Kidney epithelial cell (primary cell): ENCODE measurements at places on chromosomes 12 and 14. TPM values are rescaled to one million over a fixed set of nuclear protein-coding genes. Genes with fewer than 3 reads are reported as not detected.

FOS gene
- total RNA-seq = 5.5 and 9.2 TPM in 2 replicates

BCL7A gene
- 20.5 and 23.8 TPM in 2 replicates for total RNA-seq

CDK2 gene
- total RNA-seq = 21.4 and 23.2 TPM in 2 replicates

PLEK2 gene
- 44.4 and 100 TPM in 2 replicates for total RNA-seq

AICDA gene
- 1.3 TPM in 2 replicates for total RNA-seq

DNAJC22 gene
- total RNA-seq = 1.2 and 1.6 TPM in 2 replicates

SETD1B gene
- total RNA-seq = 8.1 and 9.6 TPM in 2 replicates

SLC17A8 gene
- total RNA-seq = under 0.01 TPM in 1 of 2 replicates, not detected in the other

ESR2 gene
- total RNA-seq = 0.14 and 0.17 TPM in 2 replicates

PLEKHG7 gene
- total RNA-seq = not detected in 2 replicates

LBHD2 gene
- total RNA-seq = not detected in 2 replicates

MAP1LC3B2 gene
- 1.2 and 1.5 TPM in 2 replicates for total RNA-seq

CNTN1 gene
- total RNA-seq = 0.27 and 1.5 TPM in 2 replicates

GLS2 gene
- 2.3 and 3.3 TPM in 2 replicates for total RNA-seq

CMTM5 gene
- not detected in 2 replicates for total RNA-seq

CCNB1IP1 gene
- total RNA-seq = 236 and 246 TPM in 2 replicates

CDKL1 gene
- total RNA-seq = 1.2 and 2.4 TPM in 2 replicates

GRCh38 chr12:109082751-109083150 is 10.5 kb downstream of the ALKBH2 start:
- no peak for DNase-seq

GRCh38 chr12:112796067-112796466 is 4.5 kb downstream of the RPH3A start:
- no peak for DNase-seq

DNA sequence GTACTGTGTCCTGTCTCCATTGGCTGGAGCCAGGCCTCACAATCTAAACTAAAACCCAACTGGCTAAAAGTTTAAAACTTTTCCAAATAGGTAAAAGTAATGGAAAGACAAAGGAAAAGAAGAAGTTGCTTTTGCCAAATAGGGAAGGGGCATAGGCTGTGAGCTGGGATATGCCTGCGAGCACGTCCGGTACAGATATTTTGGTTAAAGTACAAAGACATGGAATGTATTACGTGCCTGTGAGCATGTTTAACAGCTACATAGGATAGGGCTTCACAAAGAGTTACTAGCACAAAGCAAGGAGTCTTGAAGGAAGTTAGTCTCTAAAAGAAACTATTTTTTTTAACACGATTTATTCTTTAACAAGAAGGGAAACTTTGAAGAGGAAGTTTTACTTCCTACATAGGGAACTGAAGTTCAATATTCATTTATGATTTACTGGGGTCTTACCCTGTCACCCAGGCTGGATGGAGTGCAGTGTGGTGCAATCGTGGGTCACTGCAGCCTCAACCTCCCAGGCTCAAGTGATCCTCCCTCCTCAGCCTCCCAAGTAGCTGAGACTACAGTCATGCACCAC is 41.9 kb upstream of the INF2 start:
- DNase-seq = no peak

- DNase-seq = no peak
These were observed 11.8 kb upstream of the DERA start for GRCh38 chr12:15899282-15899870.

GRCh38 chr12:112096667-112097066 is 11.9 kb downstream of the NAA25 start:
- DNase-seq = peak; percentile 72

DNA sequence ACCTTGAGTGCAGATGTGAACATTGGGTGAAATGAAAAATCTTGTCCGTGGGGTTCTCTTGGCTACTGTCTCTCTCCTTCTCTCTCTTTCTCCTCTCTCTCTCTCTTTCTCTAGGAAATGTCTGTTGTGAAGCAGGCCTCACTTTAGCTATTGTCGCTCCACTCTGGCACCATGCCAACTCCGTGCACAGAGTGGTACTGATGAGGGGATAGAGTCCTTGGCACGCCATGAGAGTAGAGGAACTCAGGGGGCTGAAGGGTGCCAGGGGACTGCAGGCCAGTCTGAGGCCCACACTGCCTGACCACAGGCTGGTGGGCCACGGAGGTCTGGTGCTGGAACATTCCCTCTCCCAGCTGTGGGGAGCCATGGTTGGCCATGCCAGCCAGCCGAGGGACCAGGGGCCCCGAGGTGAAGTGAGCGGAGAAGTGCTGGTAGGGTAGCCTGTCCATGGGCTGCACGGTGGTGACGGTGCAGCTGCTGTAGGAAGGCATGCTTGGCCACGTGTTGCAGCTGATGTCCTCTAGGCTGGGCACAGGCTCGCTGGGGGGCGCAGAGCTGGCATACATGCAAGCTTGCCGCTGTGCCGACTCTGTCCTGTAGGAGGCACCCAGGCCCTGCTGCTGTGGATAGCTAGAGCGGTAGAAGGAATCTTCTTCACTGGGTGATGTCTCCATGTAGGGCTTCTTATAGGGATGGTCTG is 50.4 kb downstream of the TBX5 start:
- DNase-seq = no peak

DNA sequence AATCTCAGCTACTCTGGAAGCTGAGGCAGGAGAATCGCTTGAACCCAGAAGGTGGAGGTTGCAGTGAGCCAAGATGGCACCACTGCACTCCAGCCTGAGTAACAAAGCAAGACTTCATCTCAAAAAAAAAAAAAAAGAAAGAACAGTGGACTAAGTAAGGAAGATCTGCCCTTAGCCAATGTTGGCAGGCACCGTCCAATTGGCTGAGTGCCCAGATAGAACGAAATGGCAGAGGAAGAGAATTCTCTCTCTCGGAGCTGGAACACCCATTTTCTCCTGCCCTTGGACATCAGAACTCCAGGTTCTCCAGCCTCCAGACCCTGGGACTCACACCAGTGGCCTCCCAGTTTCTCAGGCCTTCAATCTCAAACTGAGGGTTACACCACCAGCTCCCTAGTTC is 49.9 kb downstream of the ESR2 start:
- no peak for DNase-seq

DNA sequence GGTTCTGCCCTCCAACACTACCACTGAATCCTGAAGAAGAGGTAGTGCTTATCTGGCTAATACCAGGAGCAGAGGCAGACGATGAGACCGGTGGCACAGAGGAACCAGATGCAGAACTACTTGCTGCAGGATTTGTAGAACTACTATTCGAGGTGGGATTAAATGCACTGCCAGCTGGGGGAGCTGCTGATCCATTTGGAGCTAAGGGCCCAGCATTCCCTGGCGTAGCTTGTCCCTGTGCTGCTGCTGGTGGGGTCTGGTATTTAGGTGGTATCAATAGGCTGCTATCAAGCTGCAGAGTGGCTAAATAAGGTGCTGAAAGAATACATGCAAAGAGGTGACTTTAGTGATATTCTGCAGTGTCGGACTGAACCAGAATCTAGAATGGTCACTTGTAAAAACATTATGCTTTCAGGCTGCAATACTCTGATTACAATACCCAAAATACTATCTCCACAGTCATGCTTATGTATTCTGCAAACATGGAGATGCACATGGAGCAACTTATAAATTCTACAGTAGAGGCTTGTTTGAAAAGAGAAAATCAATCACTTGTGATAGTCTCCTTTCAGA is 294.2 kb downstream of the MED13L start:
- DNase-seq = no peak

- DNase-seq = no peak
These were observed 6.6 kb downstream of the IKBIP start for GRCh38 chr12:98638009-98638408.

DNA sequence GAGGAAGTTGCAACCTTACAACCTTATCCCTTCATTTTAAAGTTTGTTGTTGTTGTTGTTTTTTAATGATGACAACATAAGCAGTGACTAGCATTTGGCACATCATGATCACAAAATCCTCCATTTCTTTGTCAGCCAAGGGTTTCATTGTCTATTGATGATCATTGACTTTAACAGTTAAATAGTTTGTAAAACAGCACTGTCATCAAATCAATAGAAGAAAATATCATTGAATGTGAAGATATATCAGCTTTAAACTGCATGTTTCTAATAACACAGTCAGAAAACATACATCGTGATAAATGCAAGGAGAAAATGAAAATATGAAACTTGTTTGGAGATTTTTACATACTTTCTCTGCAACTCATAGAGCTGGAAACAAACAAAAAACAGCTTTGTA is 922.3 kb upstream of the LRFN5 start:
- DNase-seq = no peak

DNA sequence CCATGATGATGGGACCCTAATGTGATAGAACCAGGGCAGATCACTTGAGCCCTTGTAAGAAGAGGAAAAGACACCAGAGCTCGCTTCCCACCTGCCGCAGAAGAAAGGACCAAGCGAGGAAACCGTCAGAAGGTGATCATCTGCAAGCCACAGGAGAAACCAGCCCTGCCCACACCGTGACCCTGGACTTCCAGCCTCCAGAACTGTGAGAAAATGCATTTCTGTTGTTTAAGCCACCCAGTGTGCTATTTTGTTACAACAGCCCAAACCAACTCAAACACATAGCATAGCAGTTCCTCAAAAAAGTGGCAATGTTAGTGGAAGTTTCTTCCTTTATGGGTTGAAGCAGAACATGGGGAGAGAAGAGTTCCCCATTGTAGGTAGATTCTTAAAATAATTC is 107.9 kb upstream of the BCL2L14 start:
- DNase-seq = no peak

DNA sequence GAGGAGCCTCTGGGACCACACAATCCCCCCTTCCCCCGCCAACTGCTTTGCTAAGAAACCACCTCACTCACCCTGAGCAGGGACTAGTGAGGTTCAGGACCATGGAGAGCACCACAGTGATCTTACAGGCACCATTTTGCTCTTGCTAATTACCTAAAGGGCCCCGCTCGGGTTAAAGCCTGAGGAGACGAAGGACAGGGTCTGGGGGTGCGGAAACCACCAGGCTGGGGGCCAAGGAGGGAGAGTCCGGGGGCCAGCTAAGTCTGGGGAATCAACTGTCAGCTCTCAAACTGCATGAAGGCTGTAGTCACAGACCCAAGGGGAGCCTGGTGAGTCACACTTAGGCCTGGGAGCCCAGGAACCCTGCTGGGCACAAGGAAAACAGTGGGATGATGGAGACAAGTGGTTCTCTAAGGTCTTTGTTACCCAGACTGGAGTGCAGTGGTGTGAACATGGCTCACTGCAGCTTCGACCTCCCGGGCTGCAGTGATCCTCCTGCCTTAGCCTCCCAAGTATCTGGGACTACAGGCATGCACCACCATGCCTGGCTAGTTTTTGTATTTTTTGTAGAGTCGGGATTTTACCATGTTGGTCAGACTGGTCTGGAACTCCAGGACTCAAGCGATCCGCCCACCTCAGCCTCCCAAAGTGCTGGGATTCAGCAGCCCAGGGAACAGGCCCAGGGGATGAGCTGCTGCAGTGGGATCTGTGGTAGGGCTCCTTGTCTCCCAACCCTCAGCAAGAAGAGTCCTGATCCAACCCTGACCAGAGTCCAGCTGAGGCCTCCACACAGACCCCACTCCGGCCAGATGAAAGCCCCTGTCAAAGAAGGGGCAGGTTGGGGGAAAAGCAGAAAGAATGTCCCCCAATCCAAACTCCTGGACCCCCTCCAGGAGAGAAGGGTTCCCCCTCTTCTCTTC is 98.8 kb downstream of the CALM1 start:
- no peak for DNase-seq

DNA sequence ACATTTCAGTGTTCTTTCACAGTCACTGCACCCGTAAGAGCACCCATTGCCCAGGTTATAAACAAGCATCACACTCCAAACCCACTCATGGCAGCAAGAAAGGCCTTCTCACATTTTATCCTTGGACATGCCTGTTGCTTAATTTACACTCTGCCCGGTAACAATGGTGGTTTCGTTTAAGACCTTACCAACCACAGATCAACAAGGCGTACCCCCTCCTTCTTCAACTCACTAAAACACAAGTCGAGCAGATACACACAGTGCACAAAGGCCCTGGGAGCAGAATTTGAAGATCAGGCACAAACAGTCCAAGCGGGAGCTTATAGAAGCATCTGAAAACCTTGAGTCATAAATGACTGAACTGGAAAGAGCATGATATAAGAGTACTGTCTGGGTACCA is 98.1 kb downstream of the GALC start:
- DNase-seq = no peak

DNA sequence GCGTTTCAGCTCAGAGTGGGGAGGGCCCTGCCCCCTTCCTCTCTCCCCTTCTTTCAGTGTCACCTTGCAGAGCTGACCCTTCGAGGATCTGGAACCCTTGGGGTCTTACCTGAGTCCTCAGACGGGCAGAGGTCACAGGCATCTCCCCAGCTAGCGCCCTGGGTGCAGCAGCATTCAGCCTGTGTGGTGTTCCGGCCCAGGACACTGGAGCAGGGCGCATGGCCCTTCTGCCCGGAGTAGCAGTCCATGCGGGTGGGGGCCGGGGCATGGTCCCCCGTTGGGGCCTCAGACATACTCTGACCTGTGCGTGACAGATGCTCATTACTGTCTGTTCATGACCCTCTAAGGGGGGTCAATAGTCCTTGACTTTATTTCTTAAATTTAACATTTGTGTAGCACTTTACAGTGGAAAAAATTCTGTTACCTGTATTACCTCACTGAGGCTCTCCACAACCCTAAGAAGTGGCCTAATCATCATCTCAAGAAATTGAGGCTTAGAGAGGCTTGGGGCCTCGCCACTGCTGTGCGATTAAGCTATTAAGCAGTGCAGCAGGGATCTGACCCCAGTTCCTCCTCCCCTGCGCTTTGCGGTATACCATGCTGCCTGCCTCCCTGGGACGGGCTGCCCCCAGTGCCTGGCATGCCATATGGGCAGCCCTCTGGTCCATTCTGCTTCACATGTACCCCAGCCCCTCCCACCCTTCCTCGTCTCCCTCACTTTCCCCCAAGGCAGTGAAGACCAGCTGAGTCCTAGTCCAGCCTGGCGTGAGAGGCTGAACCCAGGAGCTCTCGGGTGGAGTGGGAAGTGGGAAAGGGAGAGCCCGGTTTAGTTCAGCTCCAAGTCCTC is 11.5 kb downstream of the ISCA2 start:
- no peak for DNase-seq

DNA sequence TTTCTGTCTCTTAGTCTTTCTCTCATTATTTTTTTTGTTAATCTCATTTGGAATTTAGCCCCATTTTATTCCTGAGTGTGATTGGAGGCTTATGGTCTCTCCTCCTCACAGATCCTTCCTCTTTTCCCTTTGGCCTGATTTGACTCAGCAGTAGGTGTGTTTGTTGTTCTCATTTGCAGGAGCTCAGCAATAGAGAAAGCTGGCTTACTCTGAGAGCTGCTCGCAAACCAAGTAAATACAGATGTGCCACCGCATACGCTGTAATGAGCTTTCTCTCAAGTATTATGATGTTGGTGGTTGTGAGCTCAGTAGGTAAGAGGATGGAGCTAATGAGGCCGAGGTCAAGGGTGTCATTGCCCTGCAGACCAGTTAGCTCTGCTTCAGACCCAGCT is 206.5 kb downstream of the ETV6 start:
- DNase-seq = no peak

- peak; percentile 77 for DNase-seq
These were observed 43.5 kb downstream of the SYNE2 start for GRCh38 chr14:63896278-63896720.

GRCh38 chr12:54142114-54142475 is 46.7 kb downstream of the SMUG1 start:
- DNase-seq = no peak

DNA sequence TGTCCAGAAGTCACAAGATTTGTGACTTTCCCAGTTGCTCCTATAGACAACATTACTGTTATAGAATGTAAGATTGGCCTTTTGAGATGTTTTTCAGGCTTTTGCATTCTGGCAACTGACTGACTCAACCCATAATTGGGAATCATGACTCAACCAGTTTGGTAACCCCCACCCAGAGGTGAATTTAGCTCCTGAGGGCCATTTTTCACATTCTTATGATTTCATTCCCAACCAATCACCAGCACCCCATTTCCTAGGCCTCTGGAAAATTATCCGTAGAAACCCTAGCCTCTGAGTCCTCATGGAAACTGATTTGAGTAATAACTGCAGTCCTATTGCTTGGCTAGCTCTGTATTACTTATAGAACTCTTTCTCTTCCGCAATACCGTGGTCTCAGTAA is 626.0 kb upstream of the SEL1L start:
- no peak for DNase-seq
